ENCODE measurements at places on chromosomes 2 and 18.

GRCh38 chr2:59182249-59182648 is 941.1 kb upstream of the FANCL start:
- DNase-seq: no peak

DNA sequence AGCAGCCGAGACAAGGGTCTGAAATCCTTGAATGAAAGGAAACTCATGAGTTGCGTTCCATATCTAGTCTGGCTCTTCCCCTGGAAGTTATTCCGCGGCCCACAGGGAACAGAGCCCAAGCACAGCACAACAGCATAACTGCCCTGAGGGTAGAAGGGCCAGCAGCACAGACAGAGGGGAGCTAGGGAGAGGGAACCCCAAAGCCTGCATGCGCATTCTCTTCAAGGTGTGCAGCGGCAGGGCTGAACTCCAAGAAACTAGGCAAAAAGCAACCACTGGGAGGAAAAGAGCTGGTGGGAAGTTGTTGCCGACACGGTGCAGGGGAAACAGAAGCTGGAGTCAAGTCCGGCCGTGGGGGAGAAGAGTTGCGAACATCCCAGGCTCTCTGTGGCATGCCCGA is 11.8 kb downstream of the GPR148 start:
- no peak for DNase-seq

DNA sequence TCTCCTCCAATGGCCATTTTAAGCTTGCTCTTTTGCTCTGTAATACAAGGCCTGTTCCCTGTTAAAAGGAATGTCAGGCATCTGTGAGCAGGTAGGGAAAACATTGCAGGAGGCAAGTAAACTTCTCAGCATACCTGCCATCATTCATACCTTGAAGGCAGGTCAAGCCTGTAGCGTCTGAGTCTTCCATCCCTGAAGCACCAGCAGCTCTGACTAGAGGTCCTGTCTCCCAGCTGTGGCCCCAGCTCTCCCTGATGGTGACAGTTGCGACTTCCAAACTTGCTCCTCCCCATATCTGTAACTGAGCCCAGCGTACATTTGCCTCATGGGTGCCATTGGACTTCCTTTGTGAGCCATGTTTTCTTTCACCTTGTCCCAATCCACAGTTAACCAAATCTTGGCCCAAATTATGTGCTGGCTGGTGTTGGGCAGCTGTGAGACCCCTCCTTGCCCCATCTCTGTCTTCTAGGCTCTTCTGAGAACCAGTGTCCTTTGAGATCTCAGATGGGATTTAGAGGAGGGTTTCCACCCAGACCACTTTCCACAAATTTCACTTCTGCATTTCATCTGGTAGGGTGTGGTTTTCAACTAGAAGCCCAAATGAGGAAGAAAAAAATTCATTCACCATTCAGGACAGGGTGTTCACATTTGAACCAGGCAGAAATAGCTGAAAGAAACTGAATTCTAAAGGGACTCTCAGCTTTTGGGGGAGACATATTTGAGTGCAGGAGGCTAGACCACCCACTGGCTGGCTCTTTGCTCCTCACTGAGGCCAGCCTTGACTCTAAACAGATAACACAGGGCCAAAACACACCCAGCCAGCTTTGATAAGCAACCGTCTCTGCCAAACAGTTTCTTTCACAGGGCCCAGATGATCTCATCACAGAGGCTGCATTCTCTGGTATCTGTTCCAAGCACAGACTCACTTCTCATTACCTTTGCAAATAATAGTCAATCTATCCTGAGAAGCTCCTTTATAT is 66.4 kb upstream of the MSH2 start:
- DNase-seq: no peak

DNA sequence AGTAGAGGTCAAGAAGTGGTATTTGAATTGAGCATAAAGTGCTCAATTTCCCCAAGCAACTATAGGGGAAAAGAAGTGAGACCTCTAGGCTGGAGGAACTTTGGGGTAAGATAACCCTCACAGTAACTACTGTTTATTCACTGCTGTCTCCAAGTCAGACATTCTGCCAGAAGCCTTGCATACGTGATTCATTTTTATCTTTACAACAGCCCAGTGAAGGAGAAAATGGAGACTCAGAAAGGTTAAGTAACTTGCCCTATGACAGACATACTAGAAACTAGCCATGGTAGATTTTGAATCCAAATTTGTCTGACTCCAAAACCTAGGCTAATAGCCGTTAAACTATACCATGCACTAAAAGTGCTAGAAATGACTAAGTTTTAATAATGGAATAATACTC is 28.4 kb downstream of the DNAJC10 start:
- DNase-seq: no peak

GRCh38 chr18:40917056-40917455 is 1038.0 kb upstream of the PIK3C3 start:
- no peak for DNase-seq

DNA sequence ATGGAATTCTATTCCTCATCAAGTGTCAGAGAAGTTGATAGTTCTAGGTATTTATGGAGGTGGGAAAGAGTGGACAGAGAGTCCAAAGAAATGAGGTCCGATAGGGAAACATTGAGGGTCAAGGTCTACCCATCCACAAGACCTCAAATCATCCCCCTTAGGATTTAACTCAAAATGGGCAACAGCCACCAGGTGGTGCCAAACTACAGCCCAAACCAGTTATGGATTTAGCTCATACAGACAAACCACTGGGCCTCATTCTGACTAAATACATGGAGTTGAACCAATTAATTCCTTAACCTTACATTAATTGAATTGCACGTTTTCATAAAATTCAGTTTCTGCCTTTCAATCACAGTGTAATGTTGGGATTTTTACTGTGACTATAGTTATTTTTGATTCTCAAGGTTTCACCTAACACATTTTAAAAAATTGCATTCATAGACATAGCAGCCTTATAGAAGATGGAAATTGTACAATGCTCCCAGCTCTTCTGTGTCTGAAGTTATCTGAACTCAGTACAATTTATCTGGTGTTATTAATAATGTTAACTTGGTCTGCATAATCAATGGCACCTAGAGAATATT is 98.2 kb upstream of the HNMT start:
- no peak for DNase-seq
